ENCODE measurements at places on chromosomes 3 and 15.
A peak's percentile ranks its signal among the peaks of the same experiment; 100 is the strongest.

- DNase-seq: no peak
These were observed 53.5 kb downstream of the IQCH start for GRCh38 chr15:67307889-67308597.

DNA sequence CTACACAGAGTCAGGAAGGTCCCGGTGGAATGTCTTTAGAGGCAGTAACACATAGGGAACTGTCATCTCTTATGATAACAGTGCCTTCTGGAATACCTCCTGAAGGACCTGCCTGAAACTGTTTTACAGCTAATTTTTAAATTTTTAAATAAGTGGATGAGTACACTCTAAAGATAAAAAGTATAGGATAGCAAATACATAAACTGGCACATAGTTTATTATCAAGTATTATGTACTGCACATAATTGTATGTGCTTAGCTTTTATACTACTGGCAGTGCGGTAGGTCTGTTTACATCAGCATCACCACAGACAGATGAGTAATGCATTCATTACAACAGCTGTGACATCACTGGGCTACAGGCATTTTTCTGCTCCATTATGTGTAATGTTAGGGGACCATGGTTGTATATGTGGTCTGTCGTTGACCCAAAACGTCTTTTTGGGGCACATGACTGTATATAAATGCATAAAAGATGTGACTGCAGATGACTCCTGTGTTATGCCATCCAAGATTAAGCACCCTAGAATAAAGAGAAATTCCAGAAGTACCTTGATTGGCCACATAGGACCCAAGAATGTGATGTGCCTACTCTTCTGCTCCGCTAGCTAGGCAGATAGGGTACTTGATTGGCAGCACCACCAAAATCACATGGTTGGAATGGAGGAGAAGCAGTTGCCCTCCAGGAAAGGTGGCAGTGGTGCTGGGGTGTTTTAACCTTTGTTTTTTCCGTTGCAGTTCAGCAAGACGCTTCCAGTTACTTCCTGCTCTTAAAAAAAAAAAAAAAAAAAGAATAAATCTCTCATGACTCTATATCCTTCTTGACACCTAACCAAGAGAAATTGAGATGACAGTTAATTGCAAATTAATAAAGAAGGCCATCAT is 3.3 kb downstream of the VPS8 start:
- no peak for DNase-seq

DNA sequence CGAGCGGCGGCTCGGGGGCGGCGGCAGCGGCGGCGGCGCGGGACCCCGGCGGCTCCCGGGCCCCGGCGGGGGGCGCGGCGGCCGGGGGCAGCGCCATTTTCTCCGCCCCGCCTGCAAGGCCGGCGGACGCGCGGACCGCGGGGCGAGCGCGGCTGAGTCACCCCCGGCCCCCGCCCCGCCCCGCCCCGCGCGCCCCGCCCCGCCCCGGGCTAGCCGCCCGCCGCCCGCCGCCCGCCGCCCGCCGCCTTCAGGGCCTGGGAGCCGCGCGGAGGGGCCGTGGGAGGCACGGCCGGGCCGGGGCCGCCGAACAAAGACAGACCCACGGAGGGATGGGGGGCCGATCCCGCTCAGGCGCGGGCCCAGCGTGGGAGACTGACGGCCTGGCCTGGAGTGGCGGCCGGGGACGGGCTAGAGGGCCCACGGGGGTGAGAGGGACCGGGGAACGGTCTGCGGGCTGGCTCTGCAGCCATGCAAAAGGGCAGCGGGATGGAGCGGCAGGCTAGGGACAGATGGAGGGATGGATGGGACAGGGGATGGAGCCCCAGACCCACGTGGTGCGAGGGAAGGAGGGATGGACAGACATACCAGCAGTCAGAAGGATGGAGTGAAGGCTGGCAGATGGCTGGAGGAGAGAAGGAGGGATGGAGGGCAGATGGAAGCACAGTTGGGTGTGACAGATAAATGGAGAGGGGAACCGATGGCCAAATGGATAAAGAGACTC is at the start of gene EIF4E3:
TSS of gene EIF4E3 (minus strand) at position 132 of the 721 bp plus-strand sequence. CDS start at position 97, 35 bp downstream.
- no peak for DNase-seq

GRCh38 chr3:103894162-103894822 is 1459.5 kb downstream of the ZPLD1 start:
- DNase-seq: no peak

- DNase-seq: no peak
These were observed 94.4 kb downstream of the CHRNA7 start for GRCh38 chr15:32124726-32125125.

- DNase-seq: no peak
These were observed 844.0 kb downstream of the DIPK2A start for GRCh38 chr3:144815655-144816054.

GRCh38 chr15:39573844-39574243 is 7.0 kb upstream of the THBS1 start:
- DNase-seq: no peak

- DNase-seq: no peak
These were observed 75.1 kb downstream of the MOBP start for GRCh38 chr3:39542588-39542988.

DNA sequence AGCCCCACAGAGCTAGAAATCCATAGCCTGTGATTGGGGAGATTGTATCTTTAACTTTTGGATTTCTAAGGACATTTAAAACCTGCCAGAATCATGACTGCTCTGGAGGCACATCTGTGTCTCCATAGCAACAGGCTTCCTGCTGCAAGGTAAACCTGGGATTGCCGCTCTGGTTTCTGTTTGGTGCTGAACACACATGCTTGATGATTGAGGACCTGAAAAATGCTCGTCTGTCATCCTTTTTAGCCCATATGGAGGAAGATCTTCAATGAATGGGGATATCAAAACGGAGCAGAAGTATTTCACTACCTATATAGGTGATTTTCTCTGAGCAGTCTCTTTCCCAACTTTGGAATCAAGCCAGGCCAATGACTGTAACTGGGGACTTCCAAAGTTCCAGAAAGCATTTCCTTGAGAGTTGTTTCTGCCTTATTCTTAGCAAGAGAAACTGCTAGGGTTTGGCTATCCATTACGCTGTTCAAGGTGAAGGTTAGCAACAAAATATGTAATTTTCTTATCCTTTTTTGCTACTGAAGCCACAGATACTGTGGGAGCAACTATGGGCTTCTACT is 96.5 kb upstream of the TNIK start:
- no peak for DNase-seq

GRCh38 chr3:144129536-144130214 is 158.1 kb downstream of the DIPK2A start:
- DNase-seq: no peak

GRCh38 chr15:77666296-77666660 is 33.6 kb upstream of the LINGO1 start:
- DNase-seq: no peak

GRCh38 chr3:171142985-171143384 is 116.5 kb upstream of the SLC2A2 start:
- peak; percentile 23 for DNase-seq

DNA sequence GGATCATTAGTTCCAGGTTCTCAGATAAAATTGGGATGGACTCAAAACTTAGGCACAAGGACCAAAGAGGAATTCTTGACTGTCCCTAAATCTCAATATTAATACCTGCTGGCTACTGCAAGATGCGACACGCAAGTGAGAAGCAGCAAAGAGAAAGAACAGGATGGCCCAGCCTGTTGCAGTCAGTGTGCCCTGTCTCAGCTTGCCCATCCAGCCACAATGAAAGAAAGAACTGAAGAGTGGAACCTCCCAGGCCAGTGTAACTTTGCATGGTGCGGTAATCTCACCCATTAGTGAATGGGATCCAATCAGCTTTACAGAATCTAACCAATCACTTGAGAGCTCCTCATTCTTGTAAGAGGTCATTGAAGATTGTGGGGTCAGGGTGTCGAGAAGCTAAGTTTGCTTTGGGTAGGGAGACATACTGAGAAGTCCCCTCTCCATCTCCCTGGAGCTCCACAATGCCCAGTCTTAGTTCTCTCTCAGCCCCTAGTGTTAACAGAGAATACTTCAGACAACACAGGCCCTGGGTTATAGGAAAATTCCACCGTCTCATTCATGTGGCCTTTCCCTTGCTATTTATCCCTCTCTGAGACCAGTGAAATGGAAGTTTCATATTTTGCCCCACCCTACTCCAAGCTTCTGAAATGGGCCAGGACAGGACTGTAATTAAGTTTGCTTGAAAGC is 3.2 kb upstream of the SLC9A9 start:
- DNase-seq: no peak

DNA sequence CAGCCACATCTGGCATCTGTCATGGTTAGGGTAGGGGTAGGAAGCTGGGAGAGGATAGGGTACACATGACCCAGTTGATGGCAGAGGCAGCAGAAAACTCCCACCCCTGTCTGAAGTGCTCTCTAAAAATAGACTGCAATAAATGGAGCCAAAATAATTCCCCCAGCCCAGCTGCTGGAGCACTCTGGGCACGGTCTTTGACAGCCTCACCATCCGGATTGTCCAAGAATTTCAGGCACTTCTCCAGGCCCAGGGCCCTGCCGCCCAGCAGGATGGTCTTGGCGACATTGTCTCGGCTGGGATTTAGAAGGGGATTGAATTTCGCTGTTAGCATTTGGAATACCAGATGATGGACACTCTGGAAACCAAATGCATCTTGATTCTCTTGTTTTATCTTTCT is 103.7 kb downstream of the IQSEC1 start:
- no peak for DNase-seq

DNA sequence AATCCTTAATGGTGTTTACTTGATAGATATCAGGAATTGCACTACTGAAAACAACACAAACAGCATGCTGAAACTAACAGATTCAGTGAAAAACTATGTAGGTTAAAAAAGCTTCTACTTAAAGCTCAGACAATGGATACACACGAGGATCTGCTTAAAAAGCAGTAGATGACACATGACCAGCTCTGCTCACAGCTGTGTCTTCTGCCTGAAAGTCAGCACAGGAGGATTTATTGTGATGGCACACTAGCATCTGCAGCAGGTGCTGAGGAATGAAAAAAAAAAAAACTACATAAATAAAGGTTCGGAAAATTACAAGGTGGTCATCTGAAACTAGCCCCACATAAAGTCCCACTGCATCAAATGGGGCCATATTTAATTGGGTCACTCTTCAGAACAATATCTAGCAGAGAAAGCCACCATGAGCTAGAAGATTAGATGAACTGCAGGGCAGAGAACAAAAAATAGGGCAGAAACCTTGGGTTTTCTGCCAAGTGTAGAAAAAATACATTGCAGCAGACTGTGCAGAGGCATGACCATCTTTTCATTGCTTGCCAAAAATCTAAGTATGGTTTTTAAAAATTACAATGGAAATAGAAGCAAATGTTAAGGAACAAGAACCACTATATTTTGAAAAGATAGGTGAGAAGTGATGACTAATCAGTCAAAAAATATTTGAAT is 13.2 kb upstream of the GOLM2 start:
- no peak for DNase-seq

- DNase-seq: no peak
These were observed 1.9 kb upstream of the SKIC8 start for GRCh38 chr15:78301326-78301725.

DNA sequence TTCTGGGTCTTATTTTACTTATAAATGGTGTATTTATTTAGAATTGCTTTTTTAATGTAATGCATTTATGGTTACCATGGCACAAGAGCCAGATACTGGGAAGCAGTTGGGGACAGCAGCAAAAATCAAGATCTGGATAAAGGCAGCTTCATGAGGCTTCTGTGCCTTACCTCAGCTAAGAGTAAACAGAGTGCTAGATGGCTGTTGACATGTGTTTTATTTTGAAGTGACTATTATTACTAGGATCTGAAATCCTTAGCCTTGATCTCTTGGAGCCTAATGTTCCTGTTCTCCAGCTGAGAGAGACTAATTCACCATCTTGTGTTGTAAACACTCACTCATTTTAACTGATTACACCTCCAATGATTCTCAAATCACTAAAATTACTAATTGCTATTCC is 317.8 kb downstream of the LPP start:
- no peak for DNase-seq

DNA sequence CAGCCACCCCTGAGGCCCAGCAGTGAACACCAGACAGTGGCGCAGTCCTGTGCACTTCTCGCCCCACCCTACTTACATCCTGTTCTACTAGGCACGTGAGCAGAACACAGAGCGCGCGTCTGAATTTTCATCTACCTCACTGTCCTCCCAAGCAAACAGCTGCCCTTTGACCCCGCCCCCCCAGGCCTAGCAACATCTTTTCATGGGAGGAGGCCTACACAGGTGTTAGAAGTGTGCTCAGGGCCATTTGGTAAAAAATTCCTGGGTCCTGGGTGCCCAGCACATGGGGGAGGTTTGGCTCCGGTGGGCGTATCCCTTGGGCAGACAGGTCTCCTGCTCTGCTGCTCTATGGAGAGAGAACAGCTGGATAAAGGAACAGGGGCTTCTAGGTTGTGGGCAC is 95.0 kb downstream of the MYLK start:
- DNase-seq: no peak

DNA sequence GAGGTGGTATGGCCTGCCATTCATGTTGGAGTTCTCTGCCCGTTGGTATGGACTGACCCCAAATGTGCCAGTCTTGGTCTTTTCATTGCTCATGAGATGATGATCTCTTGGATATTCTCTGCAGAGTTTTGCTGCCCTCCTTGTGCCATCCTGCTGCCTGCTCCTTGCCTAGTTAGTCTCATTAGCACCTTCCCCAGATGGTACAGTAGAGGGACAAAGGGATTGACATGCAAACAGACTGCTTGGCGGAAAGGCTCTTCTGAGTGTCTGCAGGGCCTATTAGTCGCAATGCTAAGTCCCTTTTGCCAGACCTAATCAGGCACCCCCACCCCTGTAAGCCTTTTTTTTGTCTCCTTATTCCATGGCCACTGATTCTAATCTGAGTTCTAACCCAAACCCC is 90.6 kb downstream of the ARNT2 start:
- no peak for DNase-seq

DNA sequence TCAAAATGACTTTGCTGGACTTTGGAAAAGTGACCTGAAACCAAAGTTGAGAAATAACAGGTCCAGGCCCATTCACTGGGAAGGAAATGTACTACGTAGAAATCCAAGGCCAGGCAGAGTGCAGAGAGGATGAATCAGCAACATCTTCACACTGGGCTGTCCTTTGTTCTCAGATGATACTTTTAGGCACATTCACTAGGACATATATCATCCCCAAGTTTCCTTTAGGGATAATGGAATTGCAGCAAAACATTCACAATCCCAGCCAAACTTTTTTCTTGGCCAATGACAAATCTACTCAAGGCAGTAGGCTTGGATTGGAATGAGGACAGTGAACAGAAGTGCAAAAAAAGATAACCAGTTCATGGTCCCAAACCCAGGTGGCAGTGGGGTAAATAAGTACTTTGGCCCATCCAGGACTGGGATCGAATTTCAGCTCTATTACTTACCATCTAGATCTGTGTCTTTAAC is 75.1 kb downstream of the CLDN11 start:
- DNase-seq: no peak

DNA sequence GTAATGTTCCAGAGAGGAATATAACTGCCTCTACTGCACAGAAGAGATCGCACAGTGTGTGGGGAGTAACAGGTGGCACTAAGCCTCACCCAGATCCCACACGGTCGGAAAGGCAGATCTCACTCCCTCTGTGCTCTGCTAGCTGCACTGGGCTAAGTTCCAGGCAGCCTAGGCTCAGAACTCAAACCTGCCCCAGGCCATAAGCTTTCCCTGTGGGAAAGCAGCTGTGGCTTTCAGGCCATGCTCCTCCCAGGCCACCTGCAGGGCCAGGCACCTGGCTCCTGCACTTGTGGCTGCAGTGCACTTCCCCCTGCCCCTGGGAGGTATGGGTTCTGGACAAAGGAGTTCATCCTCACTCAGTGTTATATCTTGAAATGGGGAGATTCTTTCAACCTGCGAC is 27.5 kb downstream of the PCCB start:
- DNase-seq: no peak
